GM23338 (cell line): ENCODE measurements at places on chromosomes 11 and 22. TPM values are rescaled to one million over a fixed set of nuclear protein-coding genes. Genes with fewer than 3 reads are reported as not detected.

Gene SLCO2B1
- 0.03 TPM in 1 of 2 replicates, not detected in the other for polyA plus RNA-seq

Gene TYR
- polyA plus RNA-seq = 0.08 TPM in 1 of 2 replicates, not detected in the other

Gene OR5B21
- polyA plus RNA-seq = not detected in 2 replicates

Gene SULT4A1
- 4.3 and 4.7 TPM in 2 replicates for polyA plus RNA-seq

Gene LDHAL6A
- 0.10 and 0.16 TPM in 2 replicates for polyA plus RNA-seq

Gene NPTXR
- polyA plus RNA-seq = 0.75 and 0.89 TPM in 2 replicates

Gene F2
- 0.31 TPM in 1 of 2 replicates, not detected in the other for polyA plus RNA-seq

Gene OR52H1
- not detected in 2 replicates for polyA plus RNA-seq

Gene ELF5
- not detected in 2 replicates for polyA plus RNA-seq

Gene OR56A1
- polyA plus RNA-seq = 0.06 and 0.10 TPM in 2 replicates

Gene RAB39A
- polyA plus RNA-seq = 3.6 and 4.5 TPM in 2 replicates

Gene CCDC87
- polyA plus RNA-seq = 0.12 and 0.39 TPM in 2 replicates

Gene SLC22A12
- not detected in 2 replicates for polyA plus RNA-seq

Gene RAB36
- polyA plus RNA-seq = 0.43 and 0.58 TPM in 2 replicates

Gene XNDC1N
- 9.0 and 11.0 TPM in 2 replicates for polyA plus RNA-seq

Gene HSCB
- 28.4 and 30.9 TPM in 2 replicates for polyA plus RNA-seq

Gene PLEKHA7
- 8.1 and 9.7 TPM in 2 replicates for polyA plus RNA-seq

Gene TUBA8
- polyA plus RNA-seq = 0.48 and 0.64 TPM in 2 replicates

Gene GRIK4
- polyA plus RNA-seq = 0.63 and 1.1 TPM in 2 replicates

Gene CPSF7
- polyA plus RNA-seq = 27.4 and 30.6 TPM in 2 replicates

Gene NAGA
- 6.3 and 6.6 TPM in 2 replicates for polyA plus RNA-seq

Gene ACRV1
- 0.65 and 1.1 TPM in 2 replicates for polyA plus RNA-seq

Gene TBRG1
- polyA plus RNA-seq = 56.5 and 56.6 TPM in 2 replicates

Gene GSTT2
- polyA plus RNA-seq = 0.44 and 1.3 TPM in 2 replicates

Gene MTMR2
- 18.8 and 26.6 TPM in 2 replicates for polyA plus RNA-seq

Gene MMP1
- not detected in 2 replicates for polyA plus RNA-seq

Gene GALNT18
- polyA plus RNA-seq = 3.2 and 4.3 TPM in 2 replicates

Gene OLFML1
- polyA plus RNA-seq = 0.12 and 0.21 TPM in 2 replicates

Gene SLC15A3
- polyA plus RNA-seq = 14.2 and 16.7 TPM in 2 replicates

Gene CDC42BPG
- polyA plus RNA-seq = 1.8 and 2.3 TPM in 2 replicates

Gene DEUP1
- 1.7 and 2.1 TPM in 2 replicates for polyA plus RNA-seq

Gene RIMBP3C
- polyA plus RNA-seq = 0.03 TPM in 1 of 2 replicates, not detected in the other

Gene SPTBN2
- polyA plus RNA-seq = 6.9 and 7.7 TPM in 2 replicates

Gene OR5AP2
- not detected in 2 replicates for polyA plus RNA-seq

Gene OR5A1
- polyA plus RNA-seq = 0.21 TPM in 1 of 2 replicates, not detected in the other

Gene IL18
- polyA plus RNA-seq = 1.7 and 1.8 TPM in 2 replicates

Gene PRRG4
- 1.4 and 1.6 TPM in 2 replicates for polyA plus RNA-seq

Gene OR52N4
- polyA plus RNA-seq = not detected in 2 replicates

Gene NLRP14
- polyA plus RNA-seq = 0.14 TPM in 1 of 2 replicates, not detected in the other

Gene TRIM64
- 0.10 TPM in 1 of 2 replicates, not detected in the other for polyA plus RNA-seq

Gene GAL3ST3
- 12.7 and 15.6 TPM in 2 replicates for polyA plus RNA-seq

Gene DGCR6
- 1.4 and 2.2 TPM in 2 replicates for polyA plus RNA-seq

Gene SLC17A6
- polyA plus RNA-seq = 0.31 and 0.38 TPM in 2 replicates

Gene KDM4D
- 0.65 and 1.4 TPM in 2 replicates for polyA plus RNA-seq

Gene DTX4
- 4.2 and 4.3 TPM in 2 replicates for polyA plus RNA-seq

Gene GPR83
- polyA plus RNA-seq = 0.18 and 0.35 TPM in 2 replicates

Gene OR4D10
- polyA plus RNA-seq = not detected in 2 replicates

Gene UBE2L3
- polyA plus RNA-seq = 123 and 136 TPM in 2 replicates

Gene LRRC10B
- 0.35 and 0.47 TPM in 2 replicates for polyA plus RNA-seq
